ENCODE measurements at places on chromosomes 2 and 18. TPM values are rescaled to one million over a fixed set of nuclear protein-coding genes. Genes with fewer than 3 reads are reported as not detected.

The IL36RN gene
- not detected for total RNA-seq

The MALL gene
- 0.60 TPM for total RNA-seq

The RFX8 gene
- total RNA-seq = not detected

The ERICH2 gene
- total RNA-seq = 2.6 TPM

The ANAPC1 gene
- total RNA-seq = 21.7 TPM

The TXNDC2 gene
- 0.28 TPM for total RNA-seq

The PPM1G gene
- 72.8 TPM for total RNA-seq

The TUBA3E gene
- total RNA-seq = not detected

The GALR1 gene
- not detected for total RNA-seq

The SLC9A2 gene
- total RNA-seq = not detected

The MC5R gene
- total RNA-seq = not detected

The DSC3 gene
- 4.1 TPM for total RNA-seq

The MBD2 gene
- 52.2 TPM for total RNA-seq

Measured in chondrocyte (in vitro differentiated cells).